ENCODE measurements at places on chromosomes 11 and 22.

GRCh38 chr11:10680956-10681487 lies 12.5 kb downstream of the IRAG1 start:
- no peak for DNase-seq

GRCh38 chr11:62595124-62595523 lies 3.8 kb upstream of the TUT1 start:
- DNase-seq: no peak

- no peak for DNase-seq
Measured at GRCh38 chr22:41576877-41577276, 12.8 kb downstream of the PMM1 start.

DNA sequence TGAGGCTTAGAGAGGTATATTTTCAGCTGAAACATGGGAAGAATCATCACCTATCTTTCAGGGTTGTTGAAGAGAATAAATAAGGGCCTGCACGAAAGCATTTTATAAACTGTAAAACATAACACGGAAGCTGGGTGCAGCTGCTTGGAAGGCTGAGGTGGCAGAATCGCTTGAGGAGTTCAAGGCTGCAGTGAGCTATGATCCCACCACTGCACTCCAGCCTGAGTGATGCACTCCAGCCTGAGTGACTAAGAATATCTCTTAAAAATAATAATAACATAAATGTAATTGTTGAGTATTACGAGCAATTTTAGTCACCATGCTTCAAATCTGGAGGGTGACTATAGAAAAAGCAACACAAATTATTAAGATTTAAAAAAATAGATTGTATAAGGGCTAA lies 16.3 kb downstream of the RBFOX2 start:
- DNase-seq: no peak

GRCh38 chr22:19714312-19715187 lies at the start of gene SEPTIN5:
SEPTIN5 (plus strand) TSS chr22:19714503; CDS start chr22:19714589, 86 bp downstream.
- no peak for DNase-seq

- no peak for DNase-seq
Measured at GRCh38 chr11:22792497-22792896, 37.1 kb downstream of the SVIP start.

GRCh38 chr11:4087551-4087950 lies 7.0 kb upstream of the RRM1 start:
- DNase-seq: no peak

DNA sequence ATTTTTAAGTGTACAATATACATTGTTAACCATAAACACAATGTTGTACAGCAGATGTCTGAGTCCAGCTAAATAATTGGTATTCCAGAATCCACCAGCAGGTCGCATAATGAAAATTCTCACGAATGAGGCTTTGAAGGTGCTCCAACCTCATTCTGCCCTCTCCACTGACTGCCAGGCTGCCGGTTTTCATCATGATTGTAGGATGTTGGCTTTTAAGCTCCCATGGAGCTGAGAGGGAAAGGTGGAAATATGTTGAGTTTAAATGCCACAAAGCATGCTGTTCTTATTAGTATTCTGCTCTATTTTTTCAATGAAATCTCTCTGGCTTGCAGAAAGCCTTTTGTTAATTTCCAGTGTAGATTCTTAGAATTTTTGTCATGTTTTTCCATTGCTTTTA lies 337.2 kb upstream of the DDI1 start:
- DNase-seq: no peak

DNA sequence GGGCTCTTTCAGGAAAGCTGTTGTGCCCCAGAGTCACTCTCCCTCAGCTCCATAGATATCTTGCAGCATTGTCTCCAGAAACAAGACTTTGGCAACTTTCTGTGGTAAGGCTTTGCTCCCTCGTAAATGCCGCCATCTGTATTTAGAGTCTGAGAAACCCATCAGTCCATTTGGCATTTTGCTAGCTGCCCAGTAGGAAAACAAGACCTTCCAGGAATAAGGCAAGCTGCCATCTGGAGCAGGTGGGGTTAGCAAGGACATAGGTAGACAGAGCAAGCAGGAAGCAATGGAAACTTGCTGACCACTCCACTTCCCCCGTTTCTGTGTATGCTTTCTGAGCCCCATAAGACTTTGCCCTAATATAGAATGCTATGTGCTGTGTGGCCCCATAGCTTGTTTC lies 131.9 kb downstream of the SPATA19 start:
- DNase-seq: no peak

DNA sequence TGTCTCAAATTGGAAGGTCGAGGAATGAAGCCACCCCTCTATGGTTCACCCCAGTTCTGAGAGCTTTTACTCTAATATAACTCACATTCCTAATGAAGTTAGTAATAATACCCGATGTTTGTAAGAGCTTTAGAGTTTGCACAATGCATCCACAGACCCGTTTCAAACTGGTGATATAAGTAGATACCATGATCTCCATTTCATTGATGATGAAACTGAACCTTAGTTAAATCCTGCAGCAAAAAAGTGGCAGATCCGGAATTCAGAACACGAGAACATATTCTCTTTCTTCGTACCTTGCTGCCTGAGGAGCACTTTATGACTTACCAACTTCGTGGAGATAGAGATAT lies 757 bp upstream of the RBFOX2 start:
- DNase-seq: no peak
